Globus pallidus (tissue), 1 donor: ENCODE measurements at places on chromosomes 7 and 10.
A peak's percentile ranks its signal among the peaks of the same experiment; 100 is the strongest.

DNA sequence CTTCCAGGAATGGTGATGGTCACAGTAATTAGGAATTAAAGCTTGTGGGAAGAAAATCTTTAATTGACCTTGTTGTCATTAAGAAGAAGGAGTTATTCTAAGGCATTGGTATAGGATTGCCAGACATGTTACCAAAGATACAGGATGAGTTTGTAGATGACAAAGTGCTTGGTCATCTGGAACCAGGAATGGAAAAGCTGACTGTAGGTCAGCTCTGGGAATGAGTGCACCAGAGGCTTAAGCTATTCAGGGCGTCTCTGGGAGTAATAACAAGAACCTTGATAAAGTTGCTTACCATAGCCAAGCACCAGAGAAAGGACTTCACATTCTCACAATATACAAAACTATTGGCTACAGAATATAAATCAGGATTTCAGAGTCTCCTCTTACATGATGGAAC lies 89.0 kb downstream of the PHTF2 start:
- DNase-seq = no peak

GRCh38 chr10:128186959-128187787 lies 61.0 kb upstream of the MKI67 start:
- no peak for DNase-seq

DNA sequence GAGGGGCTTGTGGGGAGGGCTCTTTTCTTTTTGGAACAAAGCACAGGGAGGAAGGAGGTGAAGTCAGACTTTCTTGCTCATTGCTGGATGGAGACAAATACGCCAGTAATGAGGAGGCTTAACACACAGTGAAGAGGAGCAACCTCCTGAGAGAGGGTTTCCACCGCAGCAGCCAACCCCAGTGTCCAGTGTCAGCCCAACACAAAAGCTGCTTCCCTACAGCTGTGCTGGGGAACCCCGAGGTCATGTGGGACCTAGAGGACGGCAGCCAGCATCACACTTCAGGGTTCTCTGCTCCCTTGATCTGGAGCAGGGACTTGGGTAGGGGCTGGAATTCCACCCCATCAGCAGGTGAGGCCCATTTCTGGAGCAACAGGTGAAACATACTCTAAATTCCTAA lies 7.7 kb downstream of the BLNK start:
- DNase-seq = no peak

GRCh38 chr7:29843093-29843492 lies 36.8 kb downstream of the WIPF3 start:
- no peak for DNase-seq

GRCh38 chr10:97547962-97548361 lies 24.6 kb upstream of the ANKRD2 start:
- no peak for DNase-seq

GRCh38 chr7:155725006-155725355 lies 80.5 kb downstream of the RBM33 start:
- DNase-seq = no peak

GRCh38 chr7:90760892-90761291 lies 164.8 kb downstream of the CDK14 start:
- no peak for DNase-seq

- no peak for DNase-seq
Observed at GRCh38 chr7:151440799-151441445, 981 bp upstream of the CRYGN start.

- peak; percentile 73 for DNase-seq
Observed at GRCh38 chr7:92833766-92834506, 2.4 kb downstream of the CDK6 start.

GRCh38 chr10:9579110-9579705 lies 1438.5 kb upstream of the CELF2 start:
- no peak for DNase-seq

DNA sequence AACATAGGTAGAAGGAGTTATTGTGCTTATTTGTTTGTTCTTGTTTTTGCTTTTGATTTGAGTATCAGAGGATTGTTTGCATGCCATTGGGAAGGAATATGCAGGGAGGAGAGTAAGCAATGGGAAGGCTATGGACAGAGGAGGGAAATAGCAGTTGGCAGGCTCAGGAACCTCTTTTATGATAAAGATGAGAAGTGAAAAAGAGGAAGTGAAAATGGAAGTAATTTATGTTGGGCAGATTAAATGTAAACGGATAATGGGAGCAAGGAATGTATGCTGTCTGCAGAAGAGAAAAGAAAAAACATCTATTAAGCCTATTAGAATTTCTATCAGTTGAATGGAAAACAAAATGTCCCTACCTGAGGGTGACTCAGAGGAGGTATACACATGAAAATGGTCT lies 90.1 kb upstream of the NPSR1 start:
- DNase-seq = no peak

DNA sequence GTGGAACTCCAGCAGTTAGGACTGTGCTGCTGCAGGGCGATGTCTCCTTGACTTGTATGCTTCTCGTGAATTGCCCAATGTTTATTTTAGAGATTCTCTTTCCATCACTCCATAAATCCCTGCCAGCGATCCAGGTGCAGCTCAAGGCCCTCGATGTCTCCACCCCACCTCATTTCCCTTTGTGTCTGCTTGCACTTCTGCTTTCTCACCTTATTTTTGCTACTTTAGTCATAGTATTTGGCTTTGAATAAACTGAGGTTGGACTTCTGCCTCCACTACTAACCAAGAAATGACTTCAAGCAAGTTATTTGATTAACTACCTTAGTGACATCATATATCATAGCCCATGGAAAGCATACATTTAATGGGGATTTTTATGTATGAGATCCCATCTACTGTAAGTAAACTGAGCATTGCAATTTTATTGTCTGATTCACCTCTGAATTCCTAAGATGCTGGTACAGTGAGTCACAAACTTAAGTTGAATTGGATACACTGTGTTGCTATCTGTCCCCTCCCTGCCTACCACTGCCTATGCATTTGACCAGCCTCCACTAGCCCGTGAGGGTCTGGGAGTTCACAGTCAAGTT lies 255.8 kb downstream of the ABCA13 start:
- DNase-seq = no peak

DNA sequence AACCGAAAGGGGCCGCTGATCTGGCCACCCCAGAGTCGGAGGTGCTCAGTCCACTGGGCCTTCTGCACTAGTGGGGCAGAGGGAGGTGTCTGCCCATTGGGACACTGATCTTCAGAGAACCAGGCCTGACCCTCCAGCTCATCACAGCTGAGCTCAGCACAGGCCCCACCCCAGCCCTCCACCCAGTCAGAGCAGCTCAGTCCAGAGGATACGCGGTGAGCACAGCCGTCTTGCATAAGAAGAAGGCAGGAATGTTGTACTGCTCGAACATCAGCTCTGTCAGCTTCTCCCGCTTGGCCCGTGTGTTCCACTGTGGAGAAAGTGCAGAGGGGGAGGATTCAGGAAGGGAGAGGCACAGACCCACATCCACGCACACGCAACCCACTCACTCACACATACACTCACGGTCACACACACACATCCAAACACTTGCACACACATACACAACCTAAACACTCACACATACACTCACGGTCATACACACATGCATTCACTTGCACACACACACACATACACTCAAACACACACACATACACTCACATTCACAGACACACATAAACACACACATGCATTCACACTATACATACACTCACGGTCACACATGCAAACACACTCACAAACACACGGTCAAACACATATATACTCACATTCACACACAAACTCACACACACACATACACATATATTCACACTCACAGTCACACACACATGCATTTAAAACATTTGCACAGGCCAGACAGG lies 6.3 kb downstream of the ACTL6B start:
- no peak for DNase-seq

GRCh38 chr7:2924866-2925840 lies 81.0 kb upstream of the GNA12 start:
- no peak for DNase-seq

- DNase-seq = no peak
Observed at GRCh38 chr7:130141884-130142653, 63.1 kb downstream of the TMEM209 start.

DNA sequence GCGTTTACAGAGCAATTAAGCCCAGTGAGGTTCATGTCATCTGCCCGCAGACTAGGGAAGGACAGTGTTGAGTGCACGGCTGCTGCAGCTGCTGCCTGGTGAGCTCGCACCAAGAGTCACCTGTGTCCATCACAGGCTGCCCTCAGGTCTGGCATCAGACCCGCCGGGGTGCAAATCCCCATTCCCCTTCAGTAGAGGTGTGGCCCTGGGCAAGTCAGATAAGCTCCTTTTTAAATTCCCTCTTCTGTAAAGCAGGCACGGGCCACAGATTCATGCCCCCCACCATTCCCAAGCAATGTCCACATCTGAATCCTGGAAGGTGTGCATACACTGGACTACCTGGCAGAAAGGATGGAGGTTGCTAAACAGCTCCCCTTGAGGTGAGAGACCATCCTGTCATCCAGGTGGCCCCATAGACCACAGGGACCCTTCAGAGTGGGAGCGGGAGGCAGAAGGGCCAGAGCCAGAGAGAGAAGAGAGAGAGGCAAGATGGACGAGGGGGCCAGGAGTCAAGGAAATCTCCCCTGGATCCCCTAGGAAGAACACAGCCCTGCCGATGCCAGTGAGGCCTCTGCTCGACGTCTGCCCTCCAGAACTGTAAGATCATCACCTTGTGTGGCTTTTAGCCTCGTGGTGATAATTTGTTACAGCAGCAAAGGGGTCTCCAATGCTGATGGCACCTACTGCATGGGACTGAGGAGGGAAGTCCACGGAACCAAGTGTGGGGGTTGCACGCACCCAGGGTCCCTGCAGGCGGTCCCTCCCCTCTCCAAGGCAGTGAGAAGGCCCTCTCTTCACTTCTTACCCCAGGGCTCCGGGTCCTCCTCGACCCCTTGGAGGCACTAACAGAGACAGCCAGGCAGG lies 168.8 kb downstream of the TCERG1L start:
- DNase-seq = no peak

DNA sequence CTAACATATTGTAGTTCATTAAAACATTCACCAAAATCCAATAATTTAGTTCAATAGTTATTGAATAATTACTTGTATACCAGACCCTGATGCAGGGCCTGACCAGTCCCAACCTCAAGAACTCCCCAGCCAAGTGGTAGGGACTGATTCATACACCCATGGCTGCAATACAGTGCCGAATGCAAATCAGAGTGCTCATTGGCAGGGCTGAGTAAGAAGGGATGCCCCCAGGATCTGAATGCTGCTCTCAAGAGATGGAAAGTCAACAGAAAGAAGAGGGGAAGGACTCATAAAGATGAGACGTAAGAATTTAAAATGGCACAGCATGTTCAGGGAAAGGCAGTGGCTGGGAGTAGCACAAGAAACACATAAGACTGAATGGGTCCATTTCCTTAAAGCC lies 29.9 kb downstream of the ZNF438 start:
- no peak for DNase-seq

DNA sequence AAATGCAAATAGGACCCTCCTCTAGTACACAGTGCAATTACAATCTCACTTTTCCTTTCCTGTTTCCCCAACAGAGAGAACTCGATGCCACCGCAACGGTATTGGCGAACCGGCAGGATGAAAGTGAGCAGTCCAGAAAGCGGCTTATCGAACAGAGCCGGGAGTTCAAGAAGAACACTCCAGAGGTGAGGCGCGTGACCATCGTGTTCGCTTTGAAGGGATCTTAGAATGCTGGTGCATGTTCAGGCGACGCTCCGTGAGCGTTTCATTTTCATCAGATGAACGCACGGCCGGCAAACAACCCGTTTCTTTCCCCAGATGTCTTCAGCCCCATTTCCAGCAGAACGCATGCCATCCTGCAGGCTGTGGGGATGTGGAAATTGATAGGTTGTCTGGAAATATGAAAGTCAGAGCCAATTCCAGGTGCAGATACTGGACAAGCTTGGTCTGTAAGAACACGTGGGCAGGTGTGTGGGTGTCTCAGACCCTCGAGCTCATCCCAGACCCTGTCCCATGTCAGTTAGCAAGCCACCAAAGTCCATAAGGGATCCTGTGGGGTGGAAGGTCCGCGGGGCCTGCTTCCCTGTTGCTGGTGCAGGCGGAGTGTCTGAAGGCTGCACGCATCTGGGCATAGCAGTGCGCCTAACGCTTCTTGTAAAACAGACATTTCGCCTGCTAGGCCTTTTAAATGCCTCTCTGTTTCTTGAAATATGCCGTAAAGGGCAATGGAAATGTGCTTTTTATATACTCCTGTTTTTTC lies 98.8 kb downstream of the CUX1 start:
- no peak for DNase-seq

DNA sequence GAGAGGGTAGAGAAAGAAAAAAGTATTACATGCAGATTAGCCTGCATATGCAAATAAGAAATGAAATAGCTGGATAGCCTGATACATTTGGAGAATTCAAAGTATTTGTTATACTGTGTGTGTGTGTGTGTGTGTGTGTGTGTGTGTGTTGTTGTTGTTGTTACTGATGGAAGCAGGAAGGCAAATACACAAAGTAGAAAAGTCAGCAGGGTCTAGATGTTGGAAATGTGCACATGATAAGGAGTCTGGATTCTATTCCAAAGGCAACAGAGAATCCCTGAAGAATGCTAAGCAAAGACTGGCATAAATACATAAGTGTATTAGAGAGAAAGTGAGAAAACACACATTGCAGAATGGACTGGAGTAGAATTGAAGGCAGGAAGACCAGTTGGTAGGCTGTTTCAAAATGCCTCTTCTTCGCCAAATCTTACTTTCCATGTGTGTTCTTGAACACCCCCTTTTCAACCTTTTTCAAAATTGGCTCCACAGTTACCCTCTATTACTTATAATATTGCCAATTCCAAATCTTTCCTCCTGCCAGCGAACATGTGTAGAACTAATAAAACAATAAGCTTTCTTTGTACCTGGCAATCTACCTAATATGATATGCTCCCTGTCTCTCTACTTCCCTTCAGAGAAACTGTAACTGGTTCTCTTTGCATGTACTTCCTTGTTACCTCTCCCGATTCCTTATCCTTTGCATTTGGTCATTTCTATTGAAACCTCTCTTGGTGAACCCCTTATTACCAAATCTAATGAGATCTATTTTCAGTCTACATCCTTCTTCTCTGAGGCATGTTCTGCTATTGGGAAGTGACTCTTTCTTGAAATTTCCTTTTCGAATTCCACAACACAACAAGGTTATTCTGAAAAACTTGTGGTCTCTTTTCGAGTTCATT lies 6.2 kb downstream of the CPED1 start:
- no peak for DNase-seq

DNA sequence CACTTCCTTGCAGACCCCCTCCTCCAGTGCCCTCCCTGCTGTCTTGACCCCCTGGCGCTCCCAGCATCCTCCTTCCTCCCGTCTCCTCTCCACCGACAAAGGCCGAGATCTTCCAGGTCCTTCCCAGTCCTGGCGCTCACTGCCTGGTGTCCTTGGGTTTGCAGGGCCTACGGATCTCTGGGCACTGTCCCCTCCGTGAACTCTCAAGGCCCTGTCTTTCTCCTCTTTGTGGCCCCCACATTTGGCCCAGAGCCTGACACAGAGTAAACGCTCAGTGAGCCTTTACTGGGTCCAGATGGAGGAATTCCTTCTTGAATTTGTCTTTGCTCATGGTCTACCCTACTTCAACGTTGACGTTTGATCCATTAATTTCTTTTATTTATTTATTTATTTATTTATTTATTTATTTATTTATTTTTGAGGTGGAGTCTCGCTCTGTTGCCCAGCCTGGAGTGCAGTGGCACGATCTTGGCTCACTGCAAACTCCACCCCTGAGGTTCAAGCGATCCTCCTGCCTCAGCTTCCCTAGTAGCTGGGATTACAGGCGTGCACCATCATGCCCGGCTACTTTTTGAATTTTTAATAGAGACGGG lies 29.7 kb downstream of the TMEM270 start:
- DNase-seq = no peak

- DNase-seq = no peak
Observed at GRCh38 chr10:71299071-71299785, 19.8 kb upstream of the SLC29A3 start.

GRCh38 chr10:35007858-35008301 lies 82.3 kb downstream of the CUL2 start:
- DNase-seq = no peak
